ENCODE measurements at places on chromosomes 12 and 14. TPM values are rescaled to one million over a fixed set of nuclear protein-coding genes. Genes with fewer than 3 reads are reported as not detected.

DNA sequence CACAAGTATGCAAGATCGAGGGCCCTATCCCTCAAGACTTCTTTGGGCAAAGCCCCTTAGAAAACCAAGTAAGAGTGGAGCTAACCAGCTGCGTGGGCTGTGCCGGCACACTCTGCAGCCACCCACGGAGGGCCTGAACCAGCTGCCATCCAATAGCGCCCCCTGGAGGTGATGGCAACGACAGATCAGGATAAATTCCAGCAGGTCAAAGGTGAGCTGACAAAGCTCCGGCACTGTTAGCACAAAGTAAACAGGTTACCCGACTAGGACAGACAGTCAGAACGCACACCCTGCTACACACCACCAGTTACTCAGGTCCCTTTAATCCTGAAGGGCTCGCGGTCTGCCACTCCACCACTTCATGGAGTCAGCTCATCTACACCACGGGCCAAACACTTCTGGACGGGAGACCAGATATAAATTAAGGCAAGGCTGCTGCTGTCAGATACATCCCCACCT is 4.9 kb downstream of the ZBTB39 start:
- no peak overlapping the region for H3K4me3 ChIP-seq
- H3K4me1 ChIP-seq, result peaks cover 25% of the 10 kb centered on the region
- no peaks in the 10 kb centered on the region for H3K27me3 ChIP-seq
- DNase-seq, result no peak
- H3K27ac ChIP-seq, result no peak overlapping the region

DNA sequence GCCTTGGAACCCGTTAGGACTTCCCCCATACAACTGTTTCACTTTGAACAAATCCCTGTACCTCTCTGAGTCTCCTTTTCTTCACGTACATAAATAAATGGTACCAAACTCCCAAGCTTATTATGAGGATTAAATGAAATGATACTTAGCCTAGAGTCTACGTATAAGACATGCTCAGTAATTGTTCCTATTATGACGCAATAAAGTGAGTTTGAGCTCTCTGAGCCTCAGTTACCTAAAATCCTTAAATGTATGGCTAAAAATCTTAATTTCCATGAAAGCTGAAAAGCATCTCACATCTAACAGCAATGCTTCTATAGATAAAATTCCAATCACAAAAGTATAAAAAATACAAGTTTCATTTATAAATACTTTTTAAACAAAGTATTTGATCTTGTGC is 117.9 kb upstream of the TMEM233 start:
- no peak overlapping the region for H3K27ac ChIP-seq
- H3K27me3 ChIP-seq, result no peaks in the 10 kb centered on the region
- no peak overlapping the region for H3K4me3 ChIP-seq
- no peaks in the 10 kb centered on the region for H3K4me1 ChIP-seq

DNA sequence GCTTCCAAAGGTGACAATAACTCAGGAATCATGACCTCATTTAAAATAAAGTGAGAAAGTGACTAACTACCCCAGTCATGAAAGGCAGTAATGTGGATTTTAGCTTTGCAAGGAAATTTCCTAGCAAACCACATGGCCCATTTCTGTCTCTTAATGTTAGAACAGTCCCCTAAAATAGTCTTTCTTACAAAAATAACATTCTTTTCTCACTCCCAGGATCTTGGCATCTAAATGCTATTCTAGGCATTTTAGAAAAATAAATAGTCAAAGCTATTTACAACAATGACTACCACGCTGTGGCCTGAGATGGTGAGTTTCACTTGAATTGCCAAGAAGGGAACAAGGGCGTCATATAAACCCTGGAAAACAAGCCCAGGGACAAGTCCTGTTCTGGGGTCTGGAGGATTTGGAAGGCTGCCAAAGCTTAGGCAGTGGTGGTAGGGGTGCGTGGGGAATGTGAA is 101.2 kb upstream of the CCDC175 start:
- H3K4me3 ChIP-seq, result no peak overlapping the region
- H3K27ac ChIP-seq, result peak overlapping the region; percentile 38
- no peaks in the 10 kb centered on the region for H3K27me3 ChIP-seq
- peaks cover 21% of the 10 kb centered on the region for H3K4me1 ChIP-seq
- no peak for DNase-seq
- no peaks in the 10 kb centered on the region for H3K36me3 ChIP-seq

DNA sequence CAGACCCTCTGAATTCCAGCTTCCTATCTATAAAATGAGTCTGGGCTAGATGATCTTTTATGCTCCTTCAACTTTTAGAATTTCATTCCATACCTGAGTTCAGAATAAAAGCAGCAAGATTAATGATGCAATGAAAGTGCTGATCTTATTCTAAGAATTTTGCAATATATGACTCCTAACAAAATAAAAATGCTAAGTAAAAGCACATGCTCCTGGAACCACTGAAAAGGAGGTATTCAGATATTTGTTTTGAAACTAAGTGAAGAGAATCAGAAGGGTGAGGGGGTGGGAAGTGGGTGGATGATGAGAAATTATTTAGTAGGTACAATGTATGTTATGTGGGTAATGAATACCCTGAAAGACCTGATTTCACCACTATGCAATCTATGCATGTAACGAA is 216.6 kb downstream of the PTPRO start:
- H3K36me3 ChIP-seq, result no peaks in the 10 kb centered on the region
- H3K27ac ChIP-seq, result no peak overlapping the region
- no peak for DNase-seq
- H3K4me3 ChIP-seq, result no peak overlapping the region
- no peaks in the 10 kb centered on the region for H3K27me3 ChIP-seq

DNA sequence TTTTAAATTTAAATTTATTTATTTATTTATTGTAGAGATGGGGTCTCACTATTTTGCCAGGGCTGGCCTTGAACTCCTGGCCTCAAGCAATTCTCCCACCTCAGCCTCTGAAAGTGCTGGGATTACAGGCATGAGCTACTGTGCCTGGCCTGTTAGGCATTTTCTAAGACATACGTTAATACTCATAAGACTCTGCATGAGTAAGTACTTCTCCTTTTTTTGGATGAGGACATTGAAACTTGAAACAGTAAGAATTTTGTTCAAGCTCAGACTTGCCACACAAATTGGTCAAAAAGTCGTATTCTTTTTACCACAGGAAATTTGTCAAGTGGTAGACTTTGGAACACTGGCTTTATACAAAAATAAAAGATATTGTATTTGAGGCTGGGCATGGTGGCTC is 187.4 kb upstream of the RASSF8 start:
- H3K36me3 ChIP-seq, result no peaks in the 10 kb centered on the region
- H3K27me3 ChIP-seq, result no peaks in the 10 kb centered on the region
- DNase-seq, result no peak
- no peak overlapping the region for H3K4me3 ChIP-seq
- H3K4me1 ChIP-seq, result no peaks in the 10 kb centered on the region

Gene OTOGL
- total RNA-seq, result 0.44 TPM
